ENCODE measurements at places on chromosomes 5 and 9.

DNA sequence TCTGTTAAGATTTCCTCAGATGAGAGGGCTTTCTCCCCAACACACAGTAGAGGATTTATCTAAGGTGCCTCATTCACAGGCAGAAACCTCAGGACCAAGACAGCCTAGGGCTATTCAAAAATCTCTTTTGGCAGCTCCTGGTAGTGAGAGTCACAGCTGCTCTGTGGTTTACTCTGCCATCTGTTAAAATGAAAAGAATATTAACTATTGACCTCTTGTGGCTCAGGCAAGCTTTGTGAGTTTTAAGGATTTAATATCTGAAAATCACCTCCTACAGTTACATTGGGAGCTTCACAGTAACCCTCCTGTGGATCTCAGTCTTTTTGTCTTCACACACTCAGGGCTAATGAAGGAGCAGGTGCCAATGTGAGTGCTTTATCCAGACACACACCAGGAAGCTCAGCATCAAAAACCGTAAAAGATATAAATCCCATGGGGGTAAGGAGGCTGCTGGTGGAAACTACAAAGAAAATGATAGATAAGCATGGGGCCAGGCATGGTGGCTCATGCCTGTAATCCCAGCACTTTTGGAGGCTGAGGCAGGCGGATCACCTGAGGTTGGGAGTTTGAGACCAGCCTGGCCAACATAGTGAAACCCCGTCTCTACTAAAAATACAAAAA, 29.7 kb downstream of the PPP1R2B start:
- DNase-seq, result no peak

GRCh38 chr5:133884569-133885311, 83.7 kb downstream of the C5orf15 start:
- DNase-seq, result no peak

- no peak for DNase-seq
Measured at GRCh38 chr9:72092820-72093219, 32.4 kb upstream of the C9orf57 start.

- no peak for DNase-seq
Measured at GRCh38 chr9:82255481-82256176, 267.1 kb downstream of the SPATA31D1 start.

DNA sequence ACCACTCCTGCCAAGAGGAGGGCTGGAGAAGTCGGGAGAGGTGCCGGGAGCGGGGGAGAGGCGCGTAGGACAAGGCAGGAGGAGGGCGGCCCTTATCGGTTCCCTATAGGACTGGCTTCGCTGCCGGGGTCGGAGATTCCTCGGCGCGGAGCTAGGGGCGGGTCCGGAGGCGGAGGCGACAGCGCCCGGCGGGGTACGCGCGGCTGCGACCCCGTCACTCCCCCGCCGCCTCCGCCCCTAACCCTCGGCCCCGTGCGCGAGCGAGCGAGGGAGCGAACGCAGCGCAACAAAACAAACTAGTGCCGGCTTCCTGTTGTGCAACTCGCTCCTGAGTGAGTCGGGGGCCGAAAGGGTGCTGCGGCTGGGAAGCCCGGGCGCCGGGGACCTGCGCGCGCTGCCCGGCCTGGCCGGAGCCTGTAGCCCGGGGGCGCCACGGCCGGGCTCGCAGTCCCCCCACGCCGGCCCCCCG, 2.0 kb downstream of the GLIS3 start:
- DNase-seq, result no peak

GRCh38 chr9:95107001-95107749, 210.3 kb downstream of the FANCC start:
- DNase-seq, result no peak

- DNase-seq, result no peak
Measured at GRCh38 chr5:58450018-58450417, 9.9 kb downstream of the PLK2 start.

Data from T-helper 9 cell (primary cell).